Anterior cingulate cortex (tissue), 58 donors: ENCODE measurements at places on chromosomes 3 and 15.

DNA sequence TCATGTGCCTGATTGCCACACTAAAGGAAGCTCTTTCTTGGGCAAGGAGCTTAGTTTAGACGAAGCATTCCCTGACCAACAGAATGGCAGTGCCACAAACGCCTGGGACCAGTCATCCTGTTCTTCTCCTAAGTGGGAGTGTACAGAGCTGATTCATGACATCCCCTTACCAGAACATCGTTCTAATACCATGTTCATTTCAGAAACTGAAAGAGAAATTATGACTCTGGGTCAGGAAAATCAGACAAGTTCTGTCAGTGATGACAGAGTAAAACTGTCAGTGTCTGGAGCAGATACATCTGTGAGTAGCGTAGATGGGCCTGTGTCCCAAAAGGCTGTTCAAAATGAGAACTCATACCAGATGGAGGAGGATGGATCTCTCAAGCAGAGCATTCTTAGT lies 18.4 kb downstream of the SENP5 start:
- DNase-seq, result no peak

DNA sequence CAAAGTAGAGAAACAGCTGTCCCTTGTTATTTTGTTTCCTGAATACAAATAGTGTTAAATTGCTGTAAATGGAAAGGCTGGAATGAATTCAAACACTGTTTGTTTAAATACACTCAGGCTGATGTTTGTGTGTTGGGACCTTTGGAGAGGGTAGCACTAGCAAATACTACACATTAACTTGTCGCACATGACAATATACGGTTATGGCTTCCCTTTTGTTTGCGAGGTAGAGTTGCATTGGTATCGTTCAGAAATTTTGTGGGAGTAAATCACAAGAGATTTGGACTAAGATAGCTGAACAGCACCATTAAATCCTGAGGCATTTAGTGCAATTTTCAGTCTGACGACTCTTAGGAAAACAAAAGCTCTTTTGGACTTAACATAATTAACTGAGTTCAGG lies 213.0 kb upstream of the ROBO2 start:
- no peak for DNase-seq

GRCh38 chr3:117597865-117598264 lies 888.3 kb downstream of the TUSC7 start:
- DNase-seq, result no peak

DNA sequence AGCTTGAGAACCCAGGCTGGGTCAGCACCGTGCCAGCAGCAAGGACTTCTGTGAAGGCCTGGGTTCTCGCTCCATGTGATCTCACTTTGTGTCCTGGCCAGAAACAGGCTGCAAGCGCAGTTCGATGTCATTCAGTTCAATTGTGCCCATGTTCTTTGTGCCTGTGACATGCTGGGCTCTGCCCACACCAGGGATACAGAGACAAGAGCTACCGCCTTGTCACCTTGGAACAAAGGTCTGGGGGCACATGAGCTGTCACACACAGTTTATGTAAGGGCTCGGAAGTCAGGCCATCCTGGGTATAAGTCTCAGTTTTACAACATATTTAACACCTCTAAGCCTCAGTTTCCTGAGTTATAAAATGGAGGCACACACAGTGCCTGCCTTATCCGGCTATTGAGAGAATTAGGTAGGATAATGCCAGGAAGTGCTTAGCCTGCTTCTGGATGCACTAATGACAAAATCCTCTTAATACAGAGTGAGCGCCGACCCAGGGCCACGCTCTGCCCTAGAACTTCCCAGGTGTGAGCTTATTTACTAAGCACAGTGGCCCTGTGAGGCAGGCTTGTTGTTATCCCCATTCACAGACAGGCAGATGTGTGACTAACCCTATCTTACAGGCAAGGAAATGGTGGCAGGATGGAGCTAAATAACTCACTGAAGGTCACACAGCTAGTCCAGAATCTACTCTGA lies 50.4 kb upstream of the LIMD1 start:
- DNase-seq, result peak; percentile 34

- peak; percentile 58 for DNase-seq
These were observed 435 bp downstream of the ALDH1L1 start for GRCh38 chr3:126179825-126180476.
